ENCODE measurements at places on chromosomes 13 and 19.

GRCh38 chr19:45485305-45486077 lies 11.4 kb downstream of the RTN2 start:
- DNase-seq, result peak; percentile 97

DNA sequence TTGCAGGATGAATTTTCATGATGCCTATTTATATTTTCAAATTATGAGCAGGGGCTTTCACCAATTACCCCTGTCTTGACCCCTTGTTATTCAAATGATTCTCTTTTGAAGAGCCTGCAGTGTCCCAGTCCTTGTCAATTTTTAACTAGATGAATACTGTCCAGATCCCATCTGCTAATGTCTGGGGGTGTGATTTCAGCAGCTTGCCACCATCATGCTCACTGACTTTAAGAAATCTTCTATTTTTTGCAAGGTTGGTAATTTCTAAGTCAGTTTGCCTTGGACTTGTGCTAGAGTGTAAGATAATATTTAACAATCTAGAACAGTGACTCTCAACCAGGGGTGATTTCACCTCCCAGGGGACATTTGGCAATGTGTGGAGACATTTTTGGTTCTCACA lies 106.0 kb downstream of the CACNA1A start:
- DNase-seq, result no peak

GRCh38 chr19:30333291-30334065 lies 38.7 kb upstream of the ZNF536 start:
- DNase-seq, result no peak

- no peak for DNase-seq
Observed at GRCh38 chr13:59119475-59119874, 1044.3 kb downstream of the DIAPH3 start.

- no peak for DNase-seq
Observed at GRCh38 chr13:70694996-70695715, 586.9 kb upstream of the KLHL1 start.

GRCh38 chr19:39996218-39996810 lies 546 bp upstream of the ZNF546 start:
- peak; percentile 7 for DNase-seq

- DNase-seq, result no peak
Observed at GRCh38 chr13:33394294-33394932, 108.9 kb upstream of the STARD13 start.

DNA sequence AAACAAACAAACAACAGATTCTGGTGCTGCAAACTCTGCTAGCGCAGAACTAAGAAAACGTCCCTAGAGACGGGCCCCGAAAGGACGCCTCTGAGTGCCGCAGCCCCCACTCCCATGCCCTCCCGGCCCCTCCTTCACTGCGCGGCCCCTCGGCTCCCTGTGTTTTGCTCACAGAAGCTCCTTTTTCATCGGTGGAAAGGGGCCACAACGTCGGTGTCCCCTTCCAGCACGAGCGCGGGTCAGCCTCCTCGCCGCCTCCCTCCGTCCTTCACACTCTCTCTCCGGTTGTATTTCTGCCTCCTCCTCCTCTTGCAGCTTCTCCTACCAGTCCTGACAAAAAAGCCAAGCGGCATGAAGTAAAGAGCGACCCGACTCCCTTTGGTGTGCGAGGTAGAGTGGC lies 14.8 kb upstream of the F7 start:
- DNase-seq, result no peak

GRCh38 chr13:70188567-70188966 lies 80.3 kb upstream of the KLHL1 start:
- DNase-seq, result no peak

DNA sequence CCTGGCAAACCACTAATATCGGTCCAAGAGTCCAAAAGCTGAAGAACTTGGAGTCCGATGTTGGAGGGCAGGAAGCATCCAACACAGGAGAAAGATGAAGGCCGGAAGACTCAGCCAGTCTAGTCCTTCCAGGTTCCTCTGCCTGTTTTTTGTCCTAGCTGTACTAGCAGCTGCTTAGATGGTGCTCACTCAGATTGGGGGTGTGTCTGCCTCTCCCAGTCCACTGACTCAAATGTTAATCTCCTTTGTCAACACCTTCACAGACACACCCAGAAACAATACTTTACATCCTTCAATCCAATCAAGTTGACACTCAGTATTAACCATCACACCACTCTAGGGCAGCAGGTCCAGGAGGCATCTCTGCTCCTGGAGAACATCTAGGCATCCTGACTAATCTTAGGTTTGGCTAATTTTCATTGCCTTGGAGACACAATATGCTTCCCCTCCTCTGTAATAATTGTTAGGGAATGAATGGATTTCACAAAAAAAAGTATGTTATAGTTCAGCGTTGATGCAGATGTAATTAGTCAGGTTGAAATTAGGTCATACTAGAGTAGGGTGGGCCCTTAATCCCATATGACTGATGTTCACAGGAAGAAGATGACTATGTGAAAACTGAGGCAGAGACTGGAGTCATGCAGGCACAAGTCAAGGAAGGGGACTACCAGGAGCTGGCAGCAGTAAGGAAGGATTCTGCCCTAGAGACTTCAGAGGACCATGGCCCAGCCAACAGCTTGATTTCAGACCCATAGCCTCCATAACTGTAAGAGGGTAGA lies 183.4 kb downstream of the RBM26 start:
- no peak for DNase-seq

DNA sequence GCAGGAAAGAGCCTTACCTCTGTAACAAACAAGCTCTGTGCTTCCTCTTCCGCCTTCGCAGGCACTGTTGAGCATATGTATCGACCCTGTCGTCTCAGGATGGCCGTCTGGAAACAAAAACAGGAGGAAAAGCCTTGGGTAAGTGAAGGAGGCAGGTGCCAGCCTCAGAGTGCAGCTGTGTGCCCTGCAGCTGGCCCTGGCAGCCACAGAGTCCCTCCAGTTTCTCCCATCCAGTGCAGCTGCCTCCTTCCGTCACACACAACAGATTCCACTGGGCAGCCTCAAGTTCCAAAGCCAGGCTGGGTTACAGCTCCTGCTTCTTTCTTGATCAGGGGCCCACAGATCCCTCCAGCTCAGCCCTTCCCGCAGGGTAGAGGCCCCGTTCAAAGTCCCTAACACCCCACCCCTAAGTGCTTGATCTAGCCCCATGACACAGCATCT lies 47.7 kb downstream of the DOCK9 start:
- DNase-seq, result no peak

GRCh38 chr19:5803441-5803751 lies 1.5 kb upstream of the NRTN start:
- no peak for DNase-seq

DNA sequence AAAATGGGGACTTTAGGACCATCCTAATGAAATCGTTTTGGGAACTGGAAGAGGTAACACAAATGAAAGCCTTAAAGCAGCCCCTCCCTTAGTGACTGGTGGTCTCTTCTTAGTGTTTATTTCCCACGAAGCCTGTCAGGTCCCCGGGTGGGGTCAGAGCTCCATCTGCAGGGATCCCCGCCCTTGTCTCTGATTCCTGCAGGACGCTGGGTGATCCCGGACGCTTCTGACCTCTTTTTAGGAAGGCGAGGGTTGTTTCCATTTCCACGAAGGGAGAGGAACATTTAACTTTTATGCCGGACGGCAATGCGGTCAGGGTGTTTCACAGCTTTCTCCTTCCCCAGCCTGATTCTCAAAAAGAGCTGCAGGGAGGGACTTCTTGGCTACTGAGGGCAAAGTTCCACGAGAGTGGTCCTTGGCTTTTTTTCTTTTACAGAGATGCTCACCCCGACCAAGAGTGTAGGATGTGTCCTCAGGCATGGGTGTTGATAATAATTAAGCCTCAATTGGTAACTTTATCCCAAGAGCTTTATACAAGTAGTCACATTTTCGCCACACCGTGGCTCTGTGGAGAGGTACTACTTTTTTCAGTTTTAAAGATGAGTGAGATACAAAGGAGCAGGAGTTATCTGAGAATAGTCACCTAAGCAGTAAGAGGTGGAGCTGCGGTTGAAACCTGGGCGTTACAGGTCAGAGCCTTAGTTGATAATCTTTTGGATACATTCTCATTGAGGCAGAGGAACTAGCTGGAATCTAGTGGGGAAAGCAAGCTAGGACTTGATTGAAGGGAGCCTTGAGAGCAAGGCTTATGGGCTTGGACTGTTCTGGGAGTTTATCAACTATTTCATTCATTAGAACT lies 813 bp downstream of the ZNF284 start:
- DNase-seq, result no peak
